ENCODE measurements at places on chromosomes 3 and 15. TPM values are rescaled to one million over a fixed set of nuclear protein-coding genes. Genes with fewer than 3 reads are reported as not detected.
A peak's percentile ranks its signal among the peaks of the same experiment; 100 is the strongest.

DNA sequence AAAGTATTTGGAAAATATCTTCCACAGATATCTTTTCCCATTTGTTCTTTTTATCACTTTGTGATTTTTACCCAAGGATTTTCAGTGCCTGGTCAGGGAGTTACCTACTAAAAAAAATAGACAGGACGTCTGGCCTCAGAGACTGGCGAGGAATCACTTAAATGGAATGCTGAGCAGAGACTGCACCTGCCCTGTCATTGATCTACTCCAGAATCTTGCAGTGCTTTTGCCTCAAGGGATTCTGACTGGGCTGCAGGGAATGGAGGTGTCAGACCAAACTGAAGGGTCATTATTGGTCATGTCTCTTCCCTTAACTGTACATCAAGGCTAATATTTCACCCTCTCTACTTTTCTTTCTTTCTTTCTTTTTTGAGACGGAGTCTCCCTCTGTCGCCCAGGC is 12.1 kb upstream of the RYR3 start:
- no peak overlapping the region for H3K4me3 ChIP-seq
- no peaks in the 10 kb centered on the region for H3K36me3 ChIP-seq
- H3K4me1 ChIP-seq, result no peaks in the 10 kb centered on the region
- no peak for DNase-seq
- H3K27me3 ChIP-seq, result peaks cover 4% of the 10 kb centered on the region

GRCh38 chr15:55860468-55860867 is 117.5 kb upstream of the PRTG start:
- no peaks in the 10 kb centered on the region for H3K4me1 ChIP-seq
- H3K4me3 ChIP-seq, result no peak overlapping the region
- DNase-seq, result no peak
- no peak overlapping the region for H3K27ac ChIP-seq
- no peaks in the 10 kb centered on the region for H3K36me3 ChIP-seq

DNA sequence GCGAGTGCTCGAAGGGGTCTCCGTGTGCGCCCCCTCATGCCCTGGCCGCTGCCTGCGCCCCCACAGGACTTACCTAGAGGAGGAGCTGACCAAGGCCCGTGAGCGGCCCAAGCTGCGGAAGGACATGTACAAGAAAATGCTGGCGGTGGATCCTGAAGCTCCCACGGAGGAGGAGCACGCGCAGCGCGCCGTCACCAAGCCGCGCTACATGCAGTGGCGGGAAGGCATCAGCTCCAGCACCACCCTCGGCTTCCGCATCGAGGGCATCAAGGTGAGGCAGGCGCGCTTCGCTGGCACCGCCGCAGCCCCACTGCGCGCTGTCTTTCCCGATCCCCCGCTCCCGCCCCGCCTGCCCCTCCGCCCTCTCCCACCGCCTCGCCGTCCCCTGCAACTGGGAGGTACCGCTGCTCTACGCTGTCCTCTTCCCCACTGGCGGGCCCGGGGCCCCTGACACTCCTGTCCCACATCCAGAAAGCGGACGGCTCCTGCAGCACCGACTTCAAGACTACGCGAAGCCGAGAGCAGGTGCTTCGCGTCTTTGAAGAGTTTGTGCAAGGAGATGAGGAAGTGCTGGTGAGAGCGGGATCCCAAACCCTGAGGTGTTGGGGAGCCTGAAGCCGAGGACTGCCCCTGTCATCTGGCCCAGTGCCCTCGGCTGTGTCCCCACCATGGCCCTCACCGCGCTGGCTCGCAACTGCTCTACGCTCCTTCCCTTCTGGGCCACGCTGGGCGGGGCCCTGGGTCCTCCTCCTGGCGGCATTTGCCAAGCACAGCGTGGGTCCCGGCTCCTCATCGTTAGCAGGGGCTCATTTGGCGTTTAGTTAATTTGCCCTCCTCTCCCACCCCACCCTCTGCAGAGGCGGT is 8.5 kb downstream of the ITPKA start:
- peaks cover 32% of the 10 kb centered on the region for H3K4me1 ChIP-seq
- H3K4me3 ChIP-seq, result peak overlapping the region; percentile 55
- H3K27me3 ChIP-seq, result peaks cover 70% of the 10 kb centered on the region

DNA sequence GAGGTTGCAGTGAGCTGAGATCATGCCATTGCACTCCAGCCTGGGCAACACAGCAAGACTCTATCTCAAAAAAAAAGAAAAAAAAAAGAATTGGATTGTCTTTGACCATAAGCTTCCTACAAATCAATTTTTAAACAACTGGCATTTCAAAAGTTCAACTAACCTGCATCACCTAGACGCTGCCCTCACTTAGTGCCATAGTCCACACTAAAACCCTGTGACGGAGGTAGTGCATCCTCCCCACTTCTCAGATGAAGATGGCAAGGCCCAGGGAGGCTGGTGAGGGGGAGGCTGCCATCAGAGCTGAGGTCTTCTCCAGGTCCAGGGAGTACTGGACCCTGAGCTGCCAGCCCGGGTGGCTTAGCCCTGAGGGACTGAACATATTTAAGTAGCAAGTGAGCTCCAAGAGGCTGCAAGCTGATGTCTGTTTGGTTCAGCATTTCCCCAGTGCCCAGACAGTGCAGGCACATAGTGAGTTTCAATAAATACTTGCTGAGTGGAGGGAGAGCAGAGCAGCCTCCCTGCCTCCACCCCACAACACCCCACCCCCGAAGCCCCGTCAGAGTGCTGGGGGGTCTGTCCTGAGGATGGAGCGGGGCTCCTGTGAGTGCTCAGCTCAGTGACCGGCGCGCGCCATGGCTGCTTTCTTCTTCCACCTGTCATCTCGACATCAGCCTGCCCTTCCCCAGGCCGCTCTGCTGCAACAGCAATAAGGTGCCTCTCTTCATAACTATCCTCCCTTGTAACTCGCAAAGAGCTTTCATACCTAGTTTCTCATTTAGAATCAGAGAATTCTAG is 52.8 kb downstream of the MGLL start:
- H3K4me1 ChIP-seq, result peaks cover 17% of the 10 kb centered on the region
- no peak for DNase-seq
- H3K27ac ChIP-seq, result no peak overlapping the region
- H3K27me3 ChIP-seq, result peaks cover 4% of the 10 kb centered on the region
- H3K36me3 ChIP-seq, result peaks cover 2% of the 10 kb centered on the region

- H3K4me3 ChIP-seq, result no peak overlapping the region
- peak overlapping the region; percentile 5 for H3K27ac ChIP-seq
These were observed 42.0 kb downstream of the PML start for GRCh38 chr15:74036271-74037170.

The PPIP5K1 gene
- total RNA-seq, result 48.3 TPM

The TMC3 gene
- not detected for total RNA-seq

The ITGA11 gene
- 0.39 TPM for total RNA-seq

The GOLGA6L7 gene
- total RNA-seq, result not detected

The GPX1 gene
- total RNA-seq, result 119 TPM

The PLAAT1 gene
- not detected for total RNA-seq

Data from activated CD8-positive, alpha-beta T cell treated with anti-CD3 and anti-CD28 coated beads, Interleukin-2, amount 10 ng/mL, durations not matched to agents 7 days and 5 days (primary cell).